Esophagus squamous epithelium (tissue), 5 donors: ENCODE measurements at places on chromosomes 7 and 10.

- no peak for DNase-seq
Observed at GRCh38 chr10:1244493-1244892, 188.3 kb downstream of the WDR37 start.

- no peak for DNase-seq
Observed at GRCh38 chr7:117171106-117171505, 151.8 kb downstream of the WNT2 start.

DNA sequence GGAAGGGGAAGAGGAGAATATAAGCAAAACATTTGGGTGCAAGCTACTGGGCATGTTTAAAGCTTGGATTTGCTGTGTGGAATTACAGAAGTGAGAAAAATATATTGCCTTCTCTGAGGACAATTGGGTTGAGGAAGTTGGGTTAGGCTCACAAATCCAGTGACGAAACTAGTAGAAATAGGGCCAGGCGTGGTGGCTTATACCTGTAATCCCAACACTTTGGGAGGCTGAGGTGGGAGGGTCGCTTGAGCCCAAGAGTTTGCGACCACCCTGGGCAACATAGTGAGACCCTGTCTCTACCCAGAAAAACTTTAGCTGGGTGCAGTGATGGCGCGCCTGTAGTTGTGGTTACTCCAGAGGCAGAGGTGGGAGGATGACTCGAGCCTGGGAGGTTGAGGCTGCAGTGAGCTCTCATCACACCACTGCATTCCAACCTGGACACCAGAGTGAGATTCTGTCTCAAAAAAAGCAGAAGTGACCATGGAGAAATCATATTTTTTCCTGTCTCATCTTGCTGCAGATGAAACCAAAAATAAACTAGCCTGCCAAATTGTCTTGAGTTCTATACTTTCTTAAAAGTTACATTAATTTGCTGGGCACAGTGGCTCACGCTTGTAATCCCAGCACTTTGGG is 22.4 kb downstream of the NRBF2 start:
- DNase-seq, result no peak

DNA sequence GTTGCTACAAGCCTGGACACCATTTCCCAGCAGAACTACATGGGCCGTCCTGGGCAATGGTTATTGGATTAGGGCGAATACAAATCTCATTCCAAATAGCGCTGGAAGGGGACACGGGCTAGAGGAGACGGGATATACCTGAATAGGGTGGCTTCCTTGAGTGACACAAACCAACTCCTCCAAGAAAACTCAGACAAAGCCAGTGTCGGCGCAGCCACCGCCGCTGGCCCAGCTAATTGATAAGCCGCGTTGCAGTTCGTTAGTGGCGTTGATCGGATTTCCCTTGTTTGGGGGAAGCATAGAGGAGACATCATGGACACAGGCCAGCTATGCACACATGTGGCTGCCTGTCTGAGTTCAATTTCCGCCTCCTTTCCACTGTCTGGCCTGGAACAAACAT is 55.7 kb downstream of the EBF3 start:
- DNase-seq, result no peak

DNA sequence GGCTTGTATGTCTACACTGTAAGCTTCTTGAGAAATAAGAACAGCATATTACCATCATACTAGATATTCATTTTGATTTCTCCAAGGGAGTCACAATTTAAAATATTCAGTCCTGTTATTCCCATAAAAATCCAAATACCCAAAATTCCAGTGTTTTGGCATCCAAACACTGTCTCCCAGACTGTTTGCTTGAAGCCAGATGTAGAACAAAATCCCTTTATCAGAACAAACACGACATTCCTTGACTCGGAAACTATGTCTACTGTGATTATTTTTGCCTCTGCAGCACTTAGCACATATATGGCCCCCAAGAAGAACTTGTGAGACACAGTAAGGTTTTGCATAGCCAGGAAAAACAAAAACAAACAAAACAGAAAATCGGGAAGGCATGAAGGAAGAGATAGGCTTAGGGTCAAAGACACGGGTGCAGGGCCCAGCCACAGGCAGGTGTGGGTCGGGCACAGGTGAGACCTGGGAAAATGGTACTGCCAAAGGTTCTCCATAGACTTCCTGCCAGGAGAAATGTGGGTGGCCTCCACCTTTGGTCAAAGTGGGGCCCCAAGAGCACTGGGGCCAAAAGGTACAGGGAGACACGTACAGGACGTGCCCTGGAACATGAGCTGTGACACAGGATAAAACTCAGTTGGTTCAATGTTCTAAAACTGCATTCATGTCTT is 36.5 kb downstream of the CPXM2 start:
- DNase-seq, result no peak

- DNase-seq, result no peak
Observed at GRCh38 chr7:44227911-44228310, 27.1 kb downstream of the YKT6 start.

DNA sequence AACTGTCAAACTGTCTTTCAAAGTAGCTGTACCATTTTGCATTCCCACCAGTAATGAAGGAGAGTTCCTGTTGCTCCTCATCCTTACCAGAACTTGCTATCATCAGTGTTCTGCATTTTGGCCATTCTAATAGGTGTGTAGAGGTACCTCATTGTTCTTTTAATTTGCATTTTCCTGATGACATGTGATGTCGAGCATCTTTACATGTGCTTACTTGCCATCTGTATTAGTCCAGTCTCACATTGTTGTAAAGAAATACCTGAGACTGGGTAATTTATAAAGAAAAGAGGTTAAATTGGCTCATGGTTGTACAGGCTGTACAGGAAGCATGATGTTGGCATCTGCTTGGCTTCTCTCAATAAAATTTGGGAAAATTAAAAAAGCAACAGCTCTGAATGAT is 38.7 kb upstream of the EEPD1 start:
- no peak for DNase-seq
